ENCODE measurements at places on chromosomes 2 and 18. TPM values are rescaled to one million over a fixed set of nuclear protein-coding genes. Genes with fewer than 3 reads are reported as not detected.

Gene LDLRAD4
- total RNA-seq: not detected

- DNase-seq: no peak
- no peaks in the 10 kb centered on the region for H3K4me1 ChIP-seq
- H3K4me3 ChIP-seq: no peak overlapping the region
- peaks cover 89% of the 10 kb centered on the region for H3K27me3 ChIP-seq
- no peak overlapping the region for H3K27ac ChIP-seq
Measured at GRCh38 chr2:199581408-199581807, 123.7 kb upstream of the SATB2 start.

DNA sequence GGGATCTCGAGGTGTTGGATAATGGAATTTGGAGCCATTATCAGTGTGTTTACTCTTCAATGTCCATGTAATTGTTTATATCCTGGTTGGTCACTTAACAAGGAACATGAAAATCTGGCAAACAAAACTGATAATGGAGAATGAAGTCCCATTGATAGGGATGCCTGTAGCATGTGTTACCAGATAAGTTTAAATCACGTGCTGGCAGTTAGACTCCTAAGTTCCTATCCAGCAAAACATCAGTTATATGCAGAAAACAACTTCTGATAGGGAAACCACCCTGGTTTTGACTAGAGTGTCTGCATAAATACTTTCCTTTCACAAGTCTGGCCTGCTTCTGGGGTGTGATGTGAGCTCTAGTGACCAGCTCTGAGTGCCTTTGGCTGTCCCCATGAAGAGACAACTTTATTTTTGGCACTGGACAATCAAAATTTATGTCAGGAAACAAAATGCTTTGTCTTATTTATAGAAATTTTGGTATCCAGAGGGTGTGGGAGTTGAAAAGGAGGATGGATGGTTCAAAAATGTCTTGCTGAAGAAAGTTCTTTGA, 82.0 kb downstream of the FHOD3 start:
- peaks cover 7% of the 10 kb centered on the region for H3K4me1 ChIP-seq
- no peak for DNase-seq

- DNase-seq: no peak
- H3K4me1 ChIP-seq: peaks cover 5% of the 10 kb centered on the region
- no peaks in the 10 kb centered on the region for H3K27me3 ChIP-seq
- no peak overlapping the region for H3K27ac ChIP-seq
- H3K36me3 ChIP-seq: no peaks in the 10 kb centered on the region
- no peak overlapping the region for H3K4me3 ChIP-seq
Measured at GRCh38 chr2:184004289-184004947, 593.9 kb upstream of the ZNF804A start.

DNA sequence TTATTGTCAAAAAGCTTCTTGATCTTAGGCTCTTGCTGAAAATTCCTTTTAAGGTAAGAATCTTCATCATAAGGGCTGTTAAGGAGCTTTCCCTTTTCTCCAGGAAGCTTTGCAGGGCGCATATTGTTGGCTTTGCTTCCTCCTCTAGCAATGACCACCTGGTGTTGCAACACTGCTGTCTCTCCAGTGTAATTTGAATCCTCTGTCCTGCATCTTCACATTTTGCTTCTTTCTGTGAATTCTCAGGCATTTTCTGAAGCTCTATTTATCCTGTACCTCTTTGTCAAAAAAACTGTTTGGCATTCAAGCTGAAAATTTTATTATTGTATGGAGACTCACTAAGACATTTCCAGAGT, 533.1 kb upstream of the CHAC2 start:
- no peaks in the 10 kb centered on the region for H3K36me3 ChIP-seq
- peak; percentile 51 for DNase-seq
- H3K4me3 ChIP-seq: no peak overlapping the region
- no peaks in the 10 kb centered on the region for H3K27me3 ChIP-seq
- no peak overlapping the region for H3K27ac ChIP-seq

DNA sequence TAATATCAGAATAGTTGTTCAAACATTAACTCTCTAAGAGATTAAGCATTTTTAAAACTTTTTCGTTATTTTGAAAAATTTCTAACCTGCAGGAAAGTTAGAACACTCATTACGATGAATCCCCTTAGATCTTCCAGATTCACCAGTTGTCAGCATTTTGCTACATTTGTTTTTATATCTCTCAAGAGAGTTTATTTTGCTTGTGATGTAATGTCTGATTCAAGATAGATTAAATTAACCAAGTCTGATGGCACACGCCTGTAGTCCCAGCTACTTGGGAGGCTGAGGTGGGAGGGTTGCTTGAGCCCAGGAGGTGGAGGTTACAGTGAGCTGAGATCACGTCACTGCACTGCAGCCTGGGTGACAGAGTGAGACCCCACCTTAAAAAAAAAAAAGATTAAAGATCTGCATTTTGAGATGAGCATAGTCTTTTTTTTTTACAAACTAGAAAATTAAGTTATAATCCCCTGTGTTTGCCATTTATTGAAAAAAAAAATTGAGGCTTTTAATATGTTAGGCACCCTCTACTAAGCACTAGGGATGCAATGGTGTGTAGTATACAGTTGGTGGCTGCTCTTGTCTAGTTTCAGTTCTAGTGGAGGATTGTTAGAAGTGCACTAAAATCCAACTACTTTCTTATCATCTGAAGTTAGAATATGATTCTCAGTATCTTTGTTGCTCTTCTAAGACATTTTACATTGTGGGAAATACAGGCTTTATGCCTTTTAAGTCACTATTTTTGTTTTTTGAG, 20.9 kb downstream of the RAB10 start:
- no peak overlapping the region for H3K27ac ChIP-seq
- no peaks in the 10 kb centered on the region for H3K27me3 ChIP-seq
- H3K4me3 ChIP-seq: no peak overlapping the region
- no peak for DNase-seq
- peaks cover 9% of the 10 kb centered on the region for H3K36me3 ChIP-seq

Gene ADAM23
- total RNA-seq: not detected
